ENCODE measurements at places on chromosomes 11 and 22.

- H3K4me3 ChIP-seq = peak overlapping the region; percentile 89
- no peaks in the 10 kb centered on the region for H3K36me3 ChIP-seq
- H3K27me3 ChIP-seq = no peaks in the 10 kb centered on the region
- no peak for DNase-seq
- H3K27ac ChIP-seq = peak overlapping the region; percentile 91
- H3K4me1 ChIP-seq = peaks cover 64% of the 10 kb centered on the region
These were observed 370 bp upstream of the A4GALT start for GRCh38 chr22:42721045-42721434.

GRCh38 chr11:34313099-34313517 lies 44.7 kb downstream of the ABTB2 start:
- H3K27me3 ChIP-seq = no peaks in the 10 kb centered on the region
- H3K4me1 ChIP-seq = no peaks in the 10 kb centered on the region
- H3K36me3 ChIP-seq = no peaks in the 10 kb centered on the region

DNA sequence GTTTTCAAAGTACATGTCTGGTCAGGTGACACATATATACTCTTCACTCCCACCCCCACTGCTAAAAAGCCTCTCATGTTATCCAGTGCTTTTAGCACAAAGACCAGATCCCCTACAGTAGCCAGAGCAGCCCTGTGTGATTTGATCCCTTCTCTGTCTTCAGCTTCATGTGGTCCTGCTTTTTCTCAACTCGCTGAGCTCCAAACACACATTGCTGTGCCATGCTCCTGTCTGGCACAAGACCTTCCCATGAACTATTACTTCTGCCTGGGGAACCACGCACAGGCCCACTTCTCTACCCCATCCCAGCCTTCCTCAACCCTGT lies 127.1 kb downstream of the RASSF10 start:
- no peak overlapping the region for H3K4me3 ChIP-seq
- H3K4me1 ChIP-seq = peaks cover 14% of the 10 kb centered on the region
- H3K27ac ChIP-seq = no peak overlapping the region
- H3K27me3 ChIP-seq = no peaks in the 10 kb centered on the region
- H3K36me3 ChIP-seq = no peaks in the 10 kb centered on the region
- DNase-seq = no peak

DNA sequence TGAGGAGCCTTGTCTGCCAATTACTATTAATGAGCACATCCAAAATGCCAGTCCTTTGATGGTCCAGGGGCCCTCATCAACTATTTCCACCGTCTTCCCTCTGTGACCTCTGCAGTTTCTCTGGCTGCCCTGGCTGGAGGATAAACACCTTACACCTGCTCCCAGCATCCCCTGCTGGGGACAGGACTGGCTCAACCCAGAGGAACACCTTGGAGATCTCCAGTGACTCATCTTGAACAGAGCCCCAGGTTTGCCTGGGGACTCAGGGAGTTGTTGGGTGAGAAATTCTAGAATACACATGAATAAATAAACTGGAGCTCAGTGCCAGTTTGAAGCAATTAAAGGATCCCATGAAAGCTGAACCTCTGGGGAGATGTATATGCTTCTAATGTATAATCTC lies 24.0 kb upstream of the ELF5 start:
- DNase-seq = no peak
- H3K27ac ChIP-seq = no peak overlapping the region
- H3K4me1 ChIP-seq = no peaks in the 10 kb centered on the region
- H3K27me3 ChIP-seq = no peaks in the 10 kb centered on the region
